Cortex of kidney (tissue), 1 donor: ENCODE measurements at places on chromosomes 2 and 18.

DNA sequence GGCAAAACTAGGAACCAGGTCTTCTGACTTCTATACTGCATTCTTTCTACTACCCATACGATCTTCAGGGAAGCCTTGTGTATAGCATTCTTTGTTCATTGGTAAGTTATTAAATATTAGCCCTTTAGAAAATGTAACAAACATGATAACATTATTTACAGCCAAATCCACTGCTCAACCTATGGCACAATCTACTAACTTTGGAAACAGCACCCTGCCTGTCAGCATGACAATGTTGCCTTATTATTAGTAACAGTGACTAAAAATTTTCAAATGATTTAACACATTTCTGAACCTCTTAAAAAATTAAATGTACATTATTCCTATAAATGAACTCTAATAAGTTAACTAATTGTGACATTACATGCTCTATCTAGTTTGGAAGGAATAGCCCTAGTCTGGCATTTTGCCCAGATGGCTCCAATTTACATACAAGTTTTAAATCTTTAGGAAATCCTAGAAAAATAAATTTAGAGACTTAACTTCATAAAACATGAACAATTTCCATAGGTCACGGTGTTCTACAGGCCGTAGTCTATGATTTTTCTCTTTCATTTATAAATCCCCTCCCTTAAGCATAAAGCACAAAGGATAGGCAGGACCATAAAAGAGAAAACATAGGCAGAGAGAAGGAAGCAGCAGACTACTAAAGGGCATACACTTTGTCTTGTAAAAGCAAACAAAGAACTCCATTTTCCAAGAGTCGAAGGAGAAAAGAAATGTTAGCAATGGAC lies 33.7 kb downstream of the YES1 start:
- no peak for DNase-seq

GRCh38 chr2:23596316-23596885 lies 211.4 kb downstream of the KLHL29 start:
- no peak for DNase-seq

DNA sequence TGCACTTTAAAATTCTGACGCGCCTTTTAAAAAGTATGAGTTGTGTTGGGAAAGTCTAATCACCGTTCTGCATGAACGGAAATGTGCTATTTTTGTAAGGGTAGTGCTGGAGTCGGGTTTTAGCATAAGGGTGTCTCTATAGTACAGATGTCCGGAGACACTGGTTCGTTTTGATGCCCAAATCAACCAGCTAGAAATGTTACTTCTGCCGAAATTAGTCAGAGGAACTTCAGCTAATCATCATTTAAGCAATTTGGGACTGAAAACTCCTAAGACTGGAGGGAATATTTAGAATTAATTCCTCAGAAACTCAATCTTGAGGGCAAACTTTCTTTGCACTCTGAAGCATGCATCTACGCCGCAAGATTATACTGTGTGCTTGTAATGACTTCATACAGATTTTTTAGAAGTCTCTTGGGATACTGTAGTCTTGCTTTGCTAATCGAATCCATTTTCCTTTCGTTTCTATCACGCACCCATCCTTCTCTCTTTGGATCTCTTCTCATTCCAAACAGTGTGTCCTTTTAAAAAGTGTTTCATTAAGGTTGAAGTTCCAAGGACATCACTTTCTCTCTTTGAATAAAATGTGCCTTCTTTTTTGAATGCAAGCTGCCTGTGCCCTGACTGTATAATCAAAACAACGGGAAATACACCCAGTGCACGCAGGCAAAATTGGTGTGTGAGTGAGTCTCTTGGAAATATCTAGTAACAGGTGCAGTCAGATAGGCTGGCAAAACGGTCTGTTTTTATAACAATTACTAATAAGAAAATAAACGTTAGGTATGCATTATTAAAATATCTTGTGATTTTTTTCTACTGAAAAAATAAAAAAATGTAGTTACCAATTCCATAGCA lies 270.9 kb upstream of the TCF4 start:
- no peak for DNase-seq

GRCh38 chr2:14577843-14578242 lies 54.7 kb upstream of the LRATD1 start:
- no peak for DNase-seq

GRCh38 chr18:57882465-57882864 lies 79.3 kb upstream of the ATP8B1 start:
- no peak for DNase-seq

DNA sequence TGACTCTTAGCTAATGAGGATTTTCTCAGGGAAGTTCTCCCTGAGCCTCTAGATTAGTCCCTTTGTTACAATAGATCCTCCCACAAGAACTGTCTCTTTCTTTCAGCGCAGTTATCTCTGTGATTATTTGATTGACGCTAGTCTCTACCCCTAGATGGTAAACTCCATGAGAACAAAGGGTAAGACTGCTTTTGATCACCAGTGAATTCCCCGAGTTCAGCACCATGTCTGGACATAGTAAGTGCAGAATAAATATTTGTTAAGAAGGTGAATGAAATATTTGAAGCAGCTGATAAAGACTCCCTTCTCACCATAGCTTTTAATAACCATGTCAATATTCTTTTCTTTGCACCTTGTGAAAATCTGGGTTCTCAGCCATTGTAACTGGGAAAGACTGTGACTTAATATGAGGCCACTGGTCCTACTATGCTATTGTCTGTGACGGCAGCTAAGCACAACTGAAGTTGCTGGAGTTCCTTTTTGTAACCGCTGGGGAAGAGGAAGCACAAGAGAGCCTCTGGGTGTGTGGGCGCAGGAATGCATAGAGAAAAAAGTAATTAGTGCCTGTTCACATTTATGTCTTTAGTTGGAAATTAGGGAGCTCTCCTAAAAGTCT lies 214.7 kb downstream of the TGIF1 start:
- DNase-seq = no peak

DNA sequence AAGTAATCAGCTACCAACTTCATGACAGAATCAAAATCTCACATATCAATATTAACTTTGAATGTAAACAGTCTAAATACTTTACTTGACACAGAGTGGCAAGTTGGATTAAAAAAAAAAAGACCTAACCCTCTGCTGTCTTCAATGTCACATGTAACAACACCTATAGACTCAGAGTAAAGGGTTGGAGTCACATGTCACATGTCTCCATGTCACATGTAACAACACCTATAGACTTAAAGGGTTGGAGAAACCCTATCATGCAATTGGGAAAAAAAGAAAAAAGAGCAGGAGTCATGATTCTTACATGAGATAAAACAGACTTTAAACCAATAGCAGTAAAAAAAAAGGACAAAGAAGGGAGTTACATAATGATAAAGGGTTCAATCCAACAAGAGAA lies 665.3 kb upstream of the LRRTM1 start:
- DNase-seq = no peak

- DNase-seq = no peak
These were observed 156.1 kb downstream of the FAM210A start for GRCh38 chr18:13570216-13570615.

GRCh38 chr2:173822889-173823542 lies 142.2 kb downstream of the SP3 start:
- DNase-seq = no peak

- DNase-seq = no peak
These were observed 64.9 kb downstream of the HS1BP3 start for GRCh38 chr2:20585710-20586594.

GRCh38 chr2:11573418-11574175 lies 39.8 kb downstream of the GREB1 start:
- DNase-seq = no peak
